ENCODE measurements at places on chromosomes 6 and 20.
A peak's percentile ranks its signal among the peaks of the same experiment; 100 is the strongest.

DNA sequence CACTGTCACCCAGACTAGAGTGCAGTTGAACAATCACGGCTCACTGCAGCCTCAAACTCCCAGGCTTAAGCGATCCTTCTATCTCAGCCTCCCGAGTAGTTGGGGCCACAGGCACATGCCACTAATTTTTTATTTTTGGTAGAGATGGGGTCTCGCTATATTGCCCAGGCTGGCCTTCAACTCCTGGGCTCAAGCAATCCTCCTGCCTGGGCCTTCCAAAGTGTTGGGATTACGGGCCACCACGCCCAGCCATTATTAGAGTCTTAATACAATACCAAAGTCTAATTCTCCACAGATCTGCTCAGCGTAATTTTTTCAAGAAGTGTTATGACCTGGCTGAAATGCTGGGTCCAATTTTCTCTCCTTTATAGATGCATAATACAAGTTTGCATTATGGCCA, 3.0 kb downstream of the GCLC start:
- no peak for DNase-seq

- DNase-seq = no peak
Observed at GRCh38 chr6:52328729-52329128, 33.2 kb upstream of the PAQR8 start.

GRCh38 chr6:16223362-16223761, 15.0 kb upstream of the GMPR start:
- DNase-seq = no peak

DNA sequence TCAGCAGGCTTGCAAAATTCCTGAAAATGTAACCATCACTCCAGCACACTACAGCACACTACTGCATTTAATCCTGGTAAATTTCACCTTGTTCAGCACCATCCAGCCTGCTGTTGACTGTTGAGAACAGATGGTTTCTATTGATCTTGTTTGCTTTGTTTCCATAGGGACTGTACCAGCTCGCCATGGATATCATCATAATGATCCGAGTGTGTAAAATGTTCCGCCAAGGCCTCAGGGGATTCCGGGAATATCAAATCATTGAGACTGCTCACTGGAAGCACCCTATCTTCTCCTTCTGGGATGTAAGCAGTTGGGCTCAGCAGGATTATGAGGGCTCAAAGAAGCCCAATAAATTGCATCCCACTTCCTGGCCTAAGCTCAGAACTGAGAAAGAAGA, 4.1 kb downstream of the CNBD2 start:
- DNase-seq = no peak

DNA sequence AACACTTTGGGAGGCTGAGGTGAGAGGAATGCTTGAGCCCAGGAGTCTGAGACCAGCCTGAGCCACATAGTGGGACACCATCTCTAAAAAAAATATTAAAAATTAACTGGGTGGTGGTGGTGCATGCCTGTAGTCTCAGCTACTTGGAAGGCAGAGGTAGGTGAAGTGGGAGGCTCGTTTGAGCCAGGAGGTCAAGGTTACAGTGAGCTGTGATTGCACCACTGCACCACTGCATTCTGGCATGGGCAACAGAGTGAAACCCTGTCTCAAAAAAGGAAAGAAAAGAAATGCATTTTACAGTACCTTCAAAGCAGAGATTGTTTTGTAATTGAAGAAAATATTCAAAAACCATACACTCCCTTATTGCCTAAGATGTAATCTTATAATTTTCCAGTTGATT, 6.5 kb downstream of the OCSTAMP start:
- no peak for DNase-seq

DNA sequence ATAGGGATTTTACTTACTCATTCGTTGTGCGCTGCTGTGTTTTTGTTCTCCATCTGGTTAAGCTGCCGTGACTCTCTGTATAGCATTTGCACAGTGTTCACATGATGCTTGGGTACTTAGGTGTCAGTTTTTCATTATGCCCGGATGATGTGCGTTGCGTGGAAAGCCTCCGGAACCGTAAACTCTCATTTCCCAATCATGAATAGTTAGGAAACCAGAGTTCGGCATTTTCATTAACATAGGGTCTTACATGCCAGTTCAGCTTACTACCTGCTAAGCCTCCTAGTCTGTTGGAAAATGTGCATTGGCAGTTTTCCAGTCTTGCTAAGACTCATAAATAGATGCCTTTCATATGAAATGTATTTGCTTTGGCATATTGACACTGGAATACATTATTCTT, 483.4 kb upstream of the FLRT3 start:
- DNase-seq = no peak

DNA sequence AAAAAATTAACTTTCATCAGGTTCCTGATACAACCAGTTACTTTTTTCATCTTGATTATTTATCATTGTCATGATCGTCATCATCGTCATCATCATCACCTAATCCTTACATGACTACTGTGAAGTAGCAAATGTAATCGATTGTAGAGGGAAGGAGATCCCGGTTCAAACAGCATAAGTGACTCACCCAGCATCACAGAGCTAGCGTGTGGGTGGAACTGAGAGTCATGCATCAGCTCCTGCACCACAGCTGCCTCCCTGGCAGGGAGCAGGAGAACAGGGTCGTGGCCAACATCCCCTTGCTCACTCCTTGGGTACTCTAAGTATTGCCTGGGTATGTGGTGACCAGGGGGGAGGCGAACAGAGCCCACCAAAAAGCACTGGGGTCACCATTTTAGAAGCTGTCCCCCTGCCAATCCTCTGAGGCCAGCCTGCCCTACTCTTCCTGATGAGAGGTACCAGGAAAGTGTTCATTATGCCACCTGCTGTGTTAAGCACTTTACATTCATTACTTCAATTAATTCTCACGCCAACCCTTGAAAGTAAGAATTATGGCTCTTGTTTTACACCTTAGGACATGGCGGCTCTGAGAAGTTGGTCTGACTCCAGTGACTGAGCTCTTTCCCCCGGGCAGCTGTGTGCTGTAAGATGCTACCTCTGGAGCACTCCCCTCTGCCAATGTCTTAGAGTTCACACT, 425.2 kb downstream of the CD83 start:
- no peak for DNase-seq

- peak; percentile 2 for DNase-seq
Observed at GRCh38 chr6:105646391-105646867, 243.5 kb upstream of the PREP start.

- no peak for DNase-seq
Observed at GRCh38 chr6:151240036-151240685, 394 bp downstream of the AKAP12 start.

DNA sequence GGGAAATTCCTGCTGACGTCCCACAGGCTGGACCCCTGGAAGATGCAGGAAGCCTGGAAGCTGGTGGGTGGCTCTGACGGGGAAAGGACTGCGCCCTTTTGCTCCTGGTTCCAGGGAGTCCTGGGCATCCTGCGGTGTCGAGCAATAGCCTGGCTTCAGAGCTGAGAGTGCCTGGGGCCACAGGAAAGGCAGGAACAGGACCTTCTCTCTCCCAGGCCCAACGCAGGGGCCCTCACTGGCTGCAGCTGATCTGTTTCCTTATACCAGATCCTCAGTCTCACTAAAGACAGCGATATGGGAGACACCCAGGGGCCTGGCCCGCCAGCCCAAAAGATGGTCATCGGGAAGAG, 1.4 kb downstream of the B3GALT4 start:
- DNase-seq = no peak

DNA sequence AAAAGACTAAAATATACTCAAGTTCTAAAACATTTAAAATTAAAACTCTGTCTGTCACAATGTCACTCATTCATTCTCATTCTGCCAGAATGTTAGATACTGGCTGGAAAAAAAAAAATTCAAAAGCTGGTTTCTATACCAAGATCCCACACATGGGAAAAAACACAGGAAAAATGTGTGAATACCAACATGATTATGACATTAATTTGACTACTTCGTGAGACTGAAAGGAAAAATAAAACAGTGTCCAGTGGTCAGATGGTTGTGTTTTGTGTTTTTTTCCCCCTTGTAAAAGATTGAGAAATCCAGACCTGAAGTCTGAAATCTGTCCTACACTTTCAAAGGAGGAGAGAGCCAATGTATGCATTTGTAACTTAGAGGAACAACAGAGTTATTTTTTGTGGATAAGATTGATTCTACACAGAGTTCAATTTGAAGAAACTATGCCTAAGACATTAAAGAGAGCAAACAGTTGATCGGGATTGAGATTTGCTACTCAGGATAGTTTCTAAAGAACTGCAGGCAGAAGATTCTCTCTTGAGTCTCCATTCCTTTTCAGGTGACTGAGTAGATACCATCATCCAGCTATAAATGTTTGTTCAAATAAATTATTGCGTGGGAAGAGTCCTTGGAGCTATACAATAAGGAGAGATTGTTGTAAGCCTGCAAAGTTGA, 39.2 kb upstream of the TXLNB start:
- no peak for DNase-seq

DNA sequence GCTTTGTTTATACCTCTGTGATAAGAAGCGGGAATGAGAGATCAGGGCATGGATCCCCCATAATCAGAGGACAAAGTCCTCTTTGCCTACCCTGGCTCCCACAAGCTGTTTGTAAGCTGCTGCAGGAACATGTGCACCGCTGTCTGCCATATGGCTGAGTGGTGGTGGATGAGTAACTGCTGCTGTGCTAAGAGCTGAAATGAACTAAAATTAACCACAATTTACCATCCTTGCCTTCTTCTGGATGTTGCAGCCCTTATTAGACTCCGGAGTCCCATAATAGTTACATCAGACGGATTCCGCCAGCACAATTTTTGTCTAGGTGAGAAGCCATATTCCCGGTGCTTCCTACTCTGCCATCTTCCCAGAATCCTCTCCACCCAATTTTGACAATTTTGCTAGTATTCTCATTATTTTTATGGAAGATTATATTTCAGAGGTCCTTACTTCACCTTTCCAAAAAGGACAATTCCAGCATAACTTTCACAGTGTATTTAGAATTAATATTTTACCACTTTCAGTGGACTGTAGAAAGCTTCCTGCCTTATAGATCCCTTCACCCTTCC, 6.0 kb upstream of the CMTR1 start:
- DNase-seq = no peak

DNA sequence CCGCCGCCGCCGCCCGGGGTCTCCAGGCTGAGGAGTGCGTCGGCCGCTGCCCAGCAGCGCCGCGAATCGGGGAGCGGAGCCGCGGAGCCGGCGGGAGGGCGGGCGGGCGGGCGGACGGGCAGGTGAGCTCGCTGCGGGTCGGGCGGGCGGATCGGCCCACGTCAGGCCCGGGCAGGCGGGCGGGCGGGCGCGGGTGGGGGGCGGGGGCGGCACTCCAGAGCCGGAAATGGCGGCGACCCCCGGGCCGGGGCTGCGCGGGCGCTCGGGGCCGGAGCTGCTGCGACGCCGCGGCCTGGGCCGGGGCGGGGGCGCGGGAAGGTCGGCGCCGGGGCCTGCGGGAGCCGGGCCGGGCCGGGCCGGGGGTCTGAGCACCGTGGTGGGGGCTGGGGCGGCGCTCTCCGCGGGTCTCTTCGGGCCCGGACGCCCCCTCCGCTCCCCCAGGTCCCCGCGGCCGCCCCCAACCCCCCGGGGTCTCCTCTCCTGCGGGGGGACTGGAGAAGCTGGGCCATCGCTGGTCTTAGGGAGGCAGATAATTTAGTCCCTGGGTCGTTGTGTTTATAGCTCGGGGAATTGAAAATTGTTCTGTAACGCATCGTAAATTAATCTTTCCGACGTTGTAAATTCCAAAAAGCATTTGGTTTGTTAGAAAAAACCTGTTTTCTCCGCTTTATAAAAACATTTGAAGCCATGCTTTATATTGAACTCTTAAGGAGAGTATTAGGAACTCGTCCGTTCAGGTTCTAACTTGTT, 451 bp downstream of the DNAJC5 start:
- DNase-seq = no peak

DNA sequence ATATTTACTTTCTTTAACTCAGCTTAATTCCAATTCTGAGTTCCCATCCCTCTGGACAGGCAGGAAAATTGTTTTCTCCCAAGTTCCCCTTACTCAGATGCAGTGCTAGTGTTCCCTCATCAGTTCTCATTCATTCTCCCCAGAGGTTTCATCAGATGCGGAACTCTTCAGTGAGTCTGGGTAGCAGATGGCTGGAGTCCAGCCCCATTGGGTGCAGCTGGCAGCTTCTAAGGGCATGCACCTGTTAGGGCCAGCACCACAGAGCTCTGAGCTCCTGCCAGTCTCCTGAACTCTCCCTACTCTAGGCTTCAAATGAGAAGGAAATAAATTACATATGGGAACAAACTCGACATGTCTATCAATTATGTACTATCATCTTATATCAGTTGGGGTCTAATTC, 76.6 kb downstream of the SOD2 start:
- no peak for DNase-seq

DNA sequence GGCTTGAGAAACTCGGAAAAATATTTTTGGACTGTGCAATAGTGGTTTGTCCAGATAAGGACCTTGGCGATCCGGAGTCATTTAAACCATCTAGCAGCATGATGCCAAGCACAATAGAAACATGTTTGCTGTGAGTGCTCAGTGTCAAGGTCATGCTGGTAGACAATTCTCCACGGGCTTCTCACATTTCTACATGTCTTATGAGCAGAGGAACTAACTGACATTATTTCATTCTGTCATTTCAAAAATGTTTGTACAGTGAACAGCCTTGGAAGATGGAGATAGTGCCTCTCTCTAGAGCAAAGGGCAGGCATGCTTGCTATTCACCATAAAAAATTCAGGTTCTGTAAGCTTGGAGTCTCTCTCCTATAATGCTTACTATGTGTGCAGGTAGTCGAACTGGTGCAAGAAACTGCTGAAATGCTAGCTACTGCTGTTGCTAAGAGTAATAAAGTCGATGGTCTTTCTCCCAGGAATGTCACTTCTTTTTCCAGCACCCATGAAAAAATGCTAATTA, 25.4 kb upstream of the CCN2 start:
- DNase-seq = no peak

DNA sequence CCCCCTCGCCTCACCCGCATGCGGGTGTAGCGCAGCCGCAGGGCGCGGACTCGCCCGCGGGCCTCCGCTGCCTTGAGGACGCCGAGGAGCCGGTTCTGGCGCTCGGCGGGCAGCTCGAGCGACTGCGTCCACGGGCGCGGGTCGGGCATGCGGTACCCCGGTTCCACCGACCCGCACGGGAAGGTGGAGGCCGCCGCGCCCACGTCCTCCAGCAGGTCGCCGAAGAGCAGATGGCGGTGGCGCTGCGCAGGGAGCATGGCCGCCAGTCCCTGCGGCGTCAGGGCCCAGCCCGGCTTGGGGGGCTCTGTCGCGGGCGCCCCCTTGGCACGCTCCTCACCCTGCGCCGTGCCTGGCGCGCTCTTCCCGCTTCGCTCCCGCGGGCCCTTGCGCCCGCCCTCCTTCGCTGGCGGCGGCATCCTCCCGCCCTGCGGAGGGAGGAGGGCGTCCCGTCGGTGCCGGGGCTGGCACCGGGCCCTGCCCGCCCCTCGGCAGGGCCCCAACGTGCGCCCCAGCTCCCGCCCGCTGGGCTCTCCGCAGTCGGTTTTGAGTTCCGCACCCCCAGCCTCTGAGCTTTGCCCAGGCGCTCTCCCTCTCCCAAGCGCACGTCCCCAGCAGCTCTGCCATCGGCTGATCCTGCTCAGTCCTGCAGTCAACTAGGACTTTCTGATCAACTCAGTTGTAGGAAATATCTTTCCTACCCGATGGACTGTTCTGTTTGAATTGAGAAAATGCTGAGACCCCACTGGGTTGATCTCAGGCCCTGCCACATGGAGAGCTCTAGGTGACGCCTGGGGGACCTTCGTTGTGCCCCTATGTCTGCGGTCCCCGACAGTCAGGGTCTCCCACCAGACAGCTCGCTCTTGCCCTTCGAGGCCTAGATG, at the start of gene LKAAEAR1:
TSS of gene LKAAEAR1 (minus strand) at position 595 of the 881 bp plus-strand sequence. CDS start at position 416, 179 bp downstream.
- no peak for DNase-seq

GRCh38 chr6:13428583-13429405, 58.6 kb downstream of the GFOD1 start:
- DNase-seq = no peak

GRCh38 chr6:95431637-95432228, 145.6 kb upstream of the MANEA start:
- peak; percentile 10 for DNase-seq

- no peak for DNase-seq
Observed at GRCh38 chr6:134640229-134640628, 309.7 kb downstream of the ALDH8A1 start.
